ENCODE measurements at places on chromosomes 1 and 21. TPM values are rescaled to one million over a fixed set of nuclear protein-coding genes. Genes with fewer than 3 reads are reported as not detected.

SPRR2F gene
- total RNA-seq = not detected

LPAR3 gene
- total RNA-seq = not detected

C1QB gene
- not detected for total RNA-seq

KRTAP15-1 gene
- total RNA-seq = not detected

DYNLT4 gene
- total RNA-seq = not detected

TTC22 gene
- total RNA-seq = not detected

SMCP gene
- not detected for total RNA-seq

LRRC3 gene
- total RNA-seq = 3.3 TPM

PIGR gene
- not detected for total RNA-seq

IL19 gene
- total RNA-seq = not detected

ZMYM1 gene
- 15.8 TPM for total RNA-seq

DEGS1 gene
- total RNA-seq = 143 TPM

FBXO2 gene
- 1.6 TPM for total RNA-seq

S100A14 gene
- total RNA-seq = not detected

LRRC38 gene
- total RNA-seq = not detected

GFI1 gene
- 0.15 TPM for total RNA-seq

BATF3 gene
- total RNA-seq = 3.7 TPM

UTS2 gene
- not detected for total RNA-seq

BLACAT1 gene
- not detected for total RNA-seq

S100A12 gene
- not detected for total RNA-seq

PLA2G2F gene
- total RNA-seq = not detected

FOXD2 gene
- 1.0 TPM for total RNA-seq

AKR1A1 gene
- total RNA-seq = 206 TPM

NBPF4 gene
- not detected for total RNA-seq

ODR4 gene
- 16.7 TPM for total RNA-seq

SELENBP1 gene
- total RNA-seq = 11.1 TPM

CFHR3 gene
- not detected for total RNA-seq

HCN3 gene
- 4.3 TPM for total RNA-seq

CLCA1 gene
- not detected for total RNA-seq

ATG4C gene
- total RNA-seq = 7.1 TPM

HAPLN2 gene
- not detected for total RNA-seq

PLA2G5 gene
- not detected for total RNA-seq

PRDM15 gene
- 9.2 TPM for total RNA-seq

PYHIN1 gene
- not detected for total RNA-seq
